ENCODE measurements at places on chromosomes 3 and 15.
A peak's percentile ranks its signal among the peaks of the same experiment; 100 is the strongest.

- DNase-seq, result no peak
Measured at GRCh38 chr3:139480585-139480984, 4.3 kb upstream of the RBP2 start.

- DNase-seq, result no peak
Measured at GRCh38 chr3:151740581-151740980, 6.9 kb downstream of the AADACL2 start.

GRCh38 chr15:101444015-101444414, 45.5 kb downstream of the PCSK6 start:
- no peak for DNase-seq

DNA sequence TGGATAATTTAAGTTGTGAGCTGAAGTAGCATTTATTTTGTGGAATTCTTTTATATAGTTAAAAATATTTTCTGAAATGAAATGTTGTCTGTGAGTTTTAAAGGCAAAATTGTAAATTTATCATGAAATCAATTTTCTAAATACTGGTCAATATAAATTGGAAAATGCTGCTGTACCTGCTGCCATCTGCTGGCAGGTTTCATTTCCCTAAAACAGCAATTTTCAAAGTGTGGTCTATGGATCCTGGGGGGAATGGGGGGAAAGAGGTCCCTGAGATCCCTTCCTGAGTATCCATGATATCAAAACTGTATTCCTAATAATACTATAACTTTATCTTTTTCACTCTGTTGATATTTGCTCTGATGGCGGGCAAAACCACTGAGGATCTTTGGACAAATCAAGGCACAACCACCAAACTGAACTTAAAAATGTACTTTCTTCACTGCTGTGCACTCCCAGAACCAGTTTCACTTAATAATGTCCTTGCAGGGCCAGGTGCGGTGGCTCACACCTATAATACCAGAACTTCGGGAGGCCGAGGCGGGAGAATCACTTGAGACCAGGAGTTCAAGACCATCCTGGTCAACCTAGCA, 17.2 kb upstream of the CCR4 start:
- DNase-seq, result peak; percentile 58

DNA sequence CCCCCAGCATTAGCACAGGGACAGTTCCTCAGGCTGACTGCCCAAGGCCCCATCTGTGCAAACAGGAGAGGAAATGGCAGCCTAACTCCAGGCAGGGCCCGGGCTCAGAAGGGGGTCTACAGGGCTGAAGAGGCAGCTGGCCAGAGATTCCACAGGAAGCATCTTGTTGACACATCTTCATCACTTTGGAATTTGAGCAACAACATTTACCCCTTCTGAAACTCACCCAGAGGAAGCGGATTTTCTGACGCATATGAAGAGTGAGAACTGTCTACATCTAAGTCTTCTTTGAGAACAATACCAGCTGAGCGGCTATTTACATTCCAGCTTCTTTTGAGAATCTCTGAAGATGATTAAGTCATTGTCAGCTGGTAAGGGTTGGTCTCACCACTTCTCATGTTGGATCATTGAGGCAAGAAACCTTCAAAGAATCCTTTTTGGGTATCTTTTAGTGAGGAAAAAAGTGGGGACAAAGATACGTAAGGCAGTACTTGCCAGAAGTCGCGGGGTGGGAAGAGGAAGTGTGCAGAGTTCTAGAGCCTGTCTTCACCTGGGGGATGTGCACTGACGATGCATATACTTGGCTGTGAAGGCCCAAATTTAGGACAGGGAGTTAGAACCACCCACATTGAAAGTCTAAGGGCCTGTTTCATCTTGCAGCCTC, 25.4 kb upstream of the SRP14 start:
- no peak for DNase-seq

DNA sequence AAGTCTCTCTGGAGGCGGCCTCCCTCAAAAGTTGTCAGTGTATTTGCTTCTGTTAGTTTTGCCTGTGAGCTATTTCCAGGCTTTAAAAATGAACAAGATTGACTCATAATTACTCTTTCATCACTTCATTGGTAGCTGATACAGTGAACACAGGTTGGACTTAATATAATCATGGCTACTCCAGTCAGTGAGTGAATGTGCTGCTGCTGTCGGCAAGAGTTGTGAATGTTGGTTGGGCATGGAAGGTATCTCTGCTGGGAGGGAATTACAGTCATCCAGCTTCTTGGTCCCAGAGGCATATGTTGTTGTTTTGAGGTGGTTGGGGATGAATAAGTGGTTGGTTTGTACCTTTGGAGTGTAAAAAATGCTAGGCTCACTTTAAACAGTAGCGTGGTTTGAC, 11.5 kb downstream of the TCF12 start:
- DNase-seq, result no peak

- DNase-seq, result no peak
Measured at GRCh38 chr3:50269977-50270413, 1.0 kb downstream of the SEMA3B start.

GRCh38 chr3:10319804-10320203, 1.1 kb downstream of the SEC13 start:
- no peak for DNase-seq

DNA sequence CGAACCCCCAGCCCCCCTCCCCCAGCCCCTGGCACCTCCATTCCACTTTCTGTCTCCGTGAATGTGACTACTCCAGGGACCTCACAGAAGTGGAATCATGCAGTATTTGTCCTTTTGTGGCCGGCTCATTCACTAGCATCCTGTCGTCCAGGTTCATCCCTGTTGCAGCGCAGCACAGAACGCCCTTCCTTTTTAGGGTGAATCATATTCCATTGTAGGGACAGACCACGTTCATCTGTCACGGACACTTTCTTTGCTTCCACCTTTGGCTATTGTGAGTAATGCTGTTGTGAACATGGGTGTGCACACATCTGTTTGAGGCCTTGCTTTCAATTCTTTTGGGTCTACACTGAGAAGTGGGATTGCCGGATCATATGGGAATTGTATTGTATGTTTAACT, 148.9 kb upstream of the IQSEC1 start:
- DNase-seq, result no peak

DNA sequence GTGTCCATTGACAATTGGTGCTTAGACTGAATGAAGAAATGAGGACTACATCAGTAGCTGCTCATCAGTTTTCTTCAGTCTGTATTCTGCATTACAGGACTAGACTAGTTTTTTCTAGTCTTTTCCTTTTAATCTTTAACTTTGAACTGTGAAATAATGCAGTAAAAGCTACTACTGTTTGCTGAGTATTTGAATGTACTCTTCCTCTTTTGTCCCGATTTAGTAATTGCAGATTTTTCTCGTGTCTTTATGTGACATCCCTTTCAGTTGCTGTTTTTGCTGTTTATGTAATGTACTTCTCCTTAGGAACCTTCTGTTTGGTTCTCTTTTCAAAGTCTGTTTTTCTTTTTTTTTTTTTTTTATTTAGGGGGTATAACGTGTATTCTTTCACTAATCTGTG, 17.4 kb downstream of the MFSD1 start:
- no peak for DNase-seq

DNA sequence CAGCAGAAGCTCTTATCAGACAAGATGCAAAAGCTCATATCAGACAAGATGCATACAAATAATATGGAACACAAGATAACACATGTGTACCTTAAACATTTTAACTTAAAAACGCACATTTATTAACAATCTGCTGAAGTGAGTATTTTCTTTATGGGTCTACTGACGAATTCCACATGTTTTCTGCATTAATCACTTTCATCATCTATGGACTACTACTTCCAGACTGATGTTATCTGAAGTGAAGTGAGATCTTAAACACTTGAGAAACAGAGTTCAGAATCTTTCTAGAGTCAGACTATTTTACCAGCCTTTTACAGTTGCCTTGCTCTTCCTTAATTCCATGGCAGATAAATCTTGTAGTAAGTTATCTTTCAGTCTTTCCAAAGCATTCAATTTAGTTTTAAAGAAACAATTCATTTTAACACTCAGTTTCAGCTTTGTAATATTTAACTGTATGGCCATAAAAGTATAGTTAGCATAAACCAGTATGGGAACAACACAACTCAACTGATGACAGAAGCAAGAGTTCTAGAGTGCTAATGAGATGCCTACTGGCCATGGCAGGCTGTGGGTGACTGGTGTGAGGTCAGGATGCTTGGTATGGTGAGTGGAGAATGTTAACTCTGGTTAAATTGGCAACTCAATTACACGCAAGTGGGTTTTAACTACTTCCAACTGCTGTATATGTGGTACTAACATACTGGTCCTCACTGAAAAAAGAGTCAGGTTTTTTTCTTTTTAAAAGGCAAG, 9.8 kb downstream of the CMTM6 start:
- no peak for DNase-seq

DNA sequence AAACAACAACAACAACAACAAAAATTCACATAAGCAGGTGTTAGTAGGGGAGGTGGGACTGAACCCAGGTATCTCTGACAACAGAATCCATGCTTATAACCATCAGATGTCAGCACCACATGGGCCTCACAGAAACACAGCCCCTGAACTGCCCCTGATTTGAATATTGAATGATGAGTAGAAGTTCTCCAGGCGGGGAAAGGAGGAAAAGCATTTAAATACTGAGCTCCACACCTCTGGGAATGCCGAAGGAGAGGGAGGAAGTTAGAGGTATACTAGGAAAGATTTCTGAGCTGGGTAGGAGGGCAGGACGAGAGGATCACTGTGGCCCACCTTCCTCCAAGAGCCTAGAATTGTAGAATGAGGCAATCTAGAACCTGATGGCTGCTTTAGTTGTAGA, 31.9 kb upstream of the EIF4A2 start:
- DNase-seq, result no peak

- DNase-seq, result no peak
Measured at GRCh38 chr3:55907616-55908015, 420.5 kb upstream of the WNT5A start.

GRCh38 chr15:95469496-95470000, 861.0 kb upstream of the NR2F2 start:
- no peak for DNase-seq

DNA sequence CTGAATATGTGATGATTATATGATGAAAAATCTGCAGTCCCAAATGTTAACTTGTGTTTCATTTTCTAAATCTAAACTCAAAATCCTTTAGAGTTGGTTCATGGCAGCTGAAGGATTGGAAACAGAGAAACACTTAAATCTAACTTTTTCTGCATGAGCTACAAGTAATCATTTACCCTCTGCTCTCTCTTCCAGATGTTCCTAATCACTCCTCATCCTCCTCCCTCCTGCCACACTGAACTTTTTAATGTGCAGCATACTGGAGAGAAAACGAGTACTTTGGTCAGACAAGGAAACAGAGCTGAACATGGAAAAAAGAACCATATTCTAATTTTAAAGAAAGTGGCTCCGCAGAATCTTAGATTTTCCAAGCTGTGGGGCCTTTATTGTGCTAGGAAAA, 321.2 kb upstream of the COL8A1 start:
- DNase-seq, result no peak

DNA sequence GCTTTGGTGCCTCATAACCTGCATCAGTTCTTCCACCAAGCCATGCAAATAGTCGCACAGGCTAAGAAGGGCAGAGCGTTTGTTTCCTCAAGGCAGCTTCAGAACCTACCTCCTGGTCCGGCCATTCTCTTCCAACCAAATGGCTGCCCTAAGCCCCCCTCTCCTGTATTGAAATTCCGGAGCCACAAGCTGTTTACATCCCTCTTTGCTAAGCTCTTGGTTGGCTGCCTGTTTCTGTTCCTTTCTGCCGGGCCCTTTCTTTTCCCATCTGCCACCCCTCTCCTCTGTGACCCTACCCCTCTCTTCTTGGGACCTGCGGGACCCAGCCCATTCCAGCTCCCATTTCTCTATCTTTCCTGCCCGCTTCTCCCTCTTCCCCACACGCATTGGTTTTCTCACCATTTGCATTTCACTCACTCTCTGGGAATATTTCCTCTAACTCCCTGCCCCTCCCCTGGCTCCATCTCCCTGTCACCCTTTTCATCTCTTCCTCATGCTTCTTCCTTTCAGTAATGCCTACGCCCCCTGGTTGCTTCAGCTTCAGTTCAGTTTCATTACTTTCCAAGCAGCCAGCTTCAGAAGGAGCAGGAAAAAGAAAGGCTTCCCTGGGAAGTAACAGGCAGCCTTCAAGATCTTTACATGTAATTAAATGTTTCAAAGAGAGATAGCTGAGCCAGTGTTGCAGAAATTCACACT, 113.5 kb downstream of the RAB11A start:
- DNase-seq, result no peak

GRCh38 chr3:133568294-133569014, 5.0 kb upstream of the CDV3 start:
- no peak for DNase-seq

DNA sequence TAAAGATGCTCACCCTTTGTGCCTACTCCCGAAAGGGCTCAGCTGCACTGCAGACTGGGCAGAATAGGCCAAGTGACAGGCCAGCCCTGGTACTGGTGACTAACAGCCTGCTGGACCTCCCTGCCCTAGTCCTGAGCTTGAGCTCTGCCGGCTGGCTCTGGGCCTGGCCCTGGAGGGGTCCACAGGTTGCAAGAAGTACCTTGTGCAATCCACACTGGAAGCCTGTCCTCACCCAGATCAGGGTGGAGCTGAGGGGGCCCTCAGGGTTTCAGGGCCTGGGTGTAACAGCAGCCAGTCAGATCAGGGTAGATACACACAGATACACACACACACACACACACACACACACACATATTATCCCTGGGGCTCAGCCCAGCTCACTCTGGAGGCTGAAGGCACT, 27.3 kb upstream of the PLA2G4D start:
- DNase-seq, result no peak

DNA sequence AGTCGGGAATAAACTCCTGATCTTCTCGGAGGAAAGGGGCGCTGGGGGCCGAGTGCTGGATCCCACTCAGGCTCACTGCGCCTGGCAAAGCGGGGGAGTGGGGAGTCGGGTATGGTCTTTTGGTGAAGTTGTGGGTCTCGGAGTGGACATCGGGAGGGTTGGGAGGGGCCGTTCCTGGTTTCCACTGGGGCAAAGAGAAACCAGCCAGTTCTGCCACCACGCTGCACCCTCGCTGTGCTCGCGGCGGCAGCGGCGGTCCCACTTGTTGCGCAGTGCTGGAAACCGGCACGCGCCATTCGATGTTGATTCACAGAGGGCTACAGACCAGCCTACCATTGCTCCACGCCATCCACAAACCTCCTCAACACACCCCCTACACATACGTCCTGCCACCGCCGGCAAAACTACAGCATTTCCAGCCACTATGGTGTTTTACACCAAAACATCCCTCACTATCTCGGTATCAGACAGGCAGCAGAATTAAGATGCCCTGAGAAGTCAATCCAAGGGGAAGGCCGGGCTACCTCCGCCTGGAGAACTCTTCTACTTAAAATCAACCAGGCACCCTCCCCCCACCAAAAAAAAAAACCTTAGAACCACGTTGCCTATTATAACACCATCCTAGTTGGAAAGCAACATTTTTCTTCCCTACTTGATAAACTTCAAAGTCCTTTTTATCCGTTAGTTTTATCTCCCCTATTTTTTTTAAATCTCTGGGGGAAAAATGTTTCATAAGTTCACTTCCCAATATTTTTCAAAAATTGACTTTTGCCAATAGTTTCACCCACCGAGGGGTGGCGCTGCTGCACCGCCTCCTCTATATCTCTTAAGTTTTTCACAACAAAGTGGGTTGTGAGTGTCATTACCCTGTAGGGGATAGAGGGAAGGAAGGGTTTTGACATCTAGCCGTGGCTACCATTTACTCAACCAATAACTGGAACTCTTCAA, 3.6 kb downstream of the BCL6 start:
- DNase-seq, result peak; percentile 95
